ENCODE measurements at places on chromosomes 7 and 10.
A peak's percentile ranks its signal among the peaks of the same experiment; 100 is the strongest.

GRCh38 chr10:116719804-116720203 is 22.6 kb downstream of the HSPA12A start:
- DNase-seq, result no peak

DNA sequence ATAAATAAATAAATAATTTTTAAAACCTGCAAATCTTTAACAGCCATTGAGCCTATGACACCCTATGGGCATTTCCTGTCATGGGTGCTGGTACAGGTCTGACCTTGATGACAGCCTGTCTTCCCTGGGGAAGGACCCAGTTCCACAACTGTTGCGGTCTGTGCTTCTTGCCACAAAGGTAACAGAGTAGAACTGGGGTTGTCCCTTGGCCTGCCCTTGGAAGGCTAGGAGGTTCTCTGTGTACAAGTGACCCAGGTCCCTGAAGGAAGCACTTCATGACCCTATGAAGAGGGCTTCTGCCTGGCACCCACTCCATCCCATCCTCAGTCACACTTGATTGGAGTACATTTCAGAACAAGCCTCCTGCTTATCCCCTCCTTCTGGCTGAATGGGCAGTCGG is 66.9 kb downstream of the OGDH start:
- no peak for DNase-seq

GRCh38 chr10:21661087-21661486 is 127.1 kb downstream of the MLLT10 start:
- DNase-seq, result no peak

- DNase-seq, result no peak
These were observed 365.3 kb downstream of the PARD3 start for GRCh38 chr10:34449836-34450235.

GRCh38 chr7:47697543-47697942 is 115.6 kb upstream of the TNS3 start:
- DNase-seq, result no peak

- DNase-seq, result no peak
These were observed 120.8 kb upstream of the RET start for GRCh38 chr10:42956045-42956444.

GRCh38 chr7:66211429-66211828 is 6.3 kb downstream of the TPST1 start:
- DNase-seq, result no peak

GRCh38 chr7:142896741-142897379 is 11.3 kb upstream of the TRPV6 start:
- DNase-seq, result no peak

- DNase-seq, result no peak
These were observed 3.6 kb downstream of the BAZ1B start for GRCh38 chr7:73518470-73518869.

GRCh38 chr10:17883621-17884020 is 68.1 kb upstream of the SLC39A12 start:
- DNase-seq, result no peak

GRCh38 chr7:5780801-5781496 is 514 bp downstream of the RNF216 start:
- DNase-seq, result peak; percentile 82

- DNase-seq, result no peak
These were observed 781.6 kb upstream of the PHF14 start for GRCh38 chr7:10192074-10192473.

- peak; percentile 85 for DNase-seq
These were observed 58.1 kb downstream of the FHIP2A start for GRCh38 chr10:114879541-114880158.

- no peak for DNase-seq
These were observed 17.9 kb downstream of the TES start for GRCh38 chr7:116228241-116228640.

- DNase-seq, result no peak
These were observed 62.8 kb upstream of the NPS start for GRCh38 chr10:127486355-127486754.

DNA sequence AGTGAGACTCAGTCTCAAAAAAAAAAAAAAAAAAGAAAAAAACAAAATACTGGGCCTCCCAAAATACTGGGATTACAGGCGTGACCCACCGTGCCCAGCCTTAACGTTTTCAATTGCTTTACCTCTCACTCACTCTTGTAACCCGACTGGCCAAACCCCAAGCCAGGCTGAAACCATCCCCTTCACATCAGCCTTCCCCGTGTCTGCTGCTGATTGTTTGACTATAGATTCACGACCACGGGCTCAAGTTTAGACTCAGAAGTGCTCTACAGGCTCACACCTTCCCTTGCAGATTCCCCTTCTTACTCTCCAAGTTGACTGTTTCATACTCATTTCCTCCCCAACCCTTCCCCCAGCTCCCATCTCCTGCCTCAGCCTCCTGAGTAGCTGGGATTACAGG is 22.3 kb downstream of the TYW1 start:
- DNase-seq, result no peak

DNA sequence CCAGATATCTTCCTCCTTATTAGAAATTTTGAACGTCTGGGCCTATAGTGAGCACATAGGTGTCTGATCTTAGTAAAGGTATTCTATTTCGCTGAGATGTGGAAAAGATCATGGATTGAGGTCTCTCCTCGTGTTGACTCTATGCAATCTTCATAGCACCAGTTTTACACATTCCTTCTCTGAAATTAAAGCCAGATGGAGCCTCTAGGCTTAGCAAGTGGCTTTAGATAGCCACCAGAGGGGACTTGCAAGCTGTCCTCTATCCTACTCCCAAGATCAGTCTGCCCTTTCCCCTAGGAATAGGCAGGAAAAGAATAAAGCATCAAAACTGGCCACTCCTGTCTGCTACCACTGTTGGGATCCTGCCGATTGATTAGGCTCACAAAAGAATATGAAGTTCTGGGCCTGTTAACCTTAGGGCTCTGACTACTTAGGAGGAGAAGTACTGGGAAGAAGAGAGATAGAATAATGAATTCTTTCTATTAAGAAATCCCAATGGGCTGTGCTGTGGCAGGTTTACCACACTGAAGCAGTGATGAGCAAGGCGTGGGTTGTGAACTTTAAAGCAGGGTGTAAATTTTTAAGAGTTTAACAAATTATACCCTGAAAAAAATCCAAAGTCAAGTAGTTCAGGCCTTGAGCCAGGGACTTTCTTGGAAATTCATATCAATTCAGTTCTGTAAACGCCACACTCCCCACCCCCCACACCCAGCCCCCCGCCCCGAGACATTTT is 2.2 kb upstream of the STRIP2 start:
- DNase-seq, result no peak

- DNase-seq, result peak; percentile 100
These were observed at the start of gene ATP6V1F for GRCh38 chr7:128862571-128863432. TSS of gene ATP6V1F (plus strand) at chr7:128862856. CDS start at chr7:128862905, 49 bp downstream.

- DNase-seq, result no peak
These were observed 46.1 kb upstream of the GRB10 start for GRCh38 chr7:50828801-50829200.

GRCh38 chr7:120421151-120421651 is 148.2 kb downstream of the KCND2 start:
- no peak for DNase-seq

GRCh38 chr10:84783386-84783785 is 455.0 kb downstream of the CCSER2 start:
- DNase-seq, result no peak

DNA sequence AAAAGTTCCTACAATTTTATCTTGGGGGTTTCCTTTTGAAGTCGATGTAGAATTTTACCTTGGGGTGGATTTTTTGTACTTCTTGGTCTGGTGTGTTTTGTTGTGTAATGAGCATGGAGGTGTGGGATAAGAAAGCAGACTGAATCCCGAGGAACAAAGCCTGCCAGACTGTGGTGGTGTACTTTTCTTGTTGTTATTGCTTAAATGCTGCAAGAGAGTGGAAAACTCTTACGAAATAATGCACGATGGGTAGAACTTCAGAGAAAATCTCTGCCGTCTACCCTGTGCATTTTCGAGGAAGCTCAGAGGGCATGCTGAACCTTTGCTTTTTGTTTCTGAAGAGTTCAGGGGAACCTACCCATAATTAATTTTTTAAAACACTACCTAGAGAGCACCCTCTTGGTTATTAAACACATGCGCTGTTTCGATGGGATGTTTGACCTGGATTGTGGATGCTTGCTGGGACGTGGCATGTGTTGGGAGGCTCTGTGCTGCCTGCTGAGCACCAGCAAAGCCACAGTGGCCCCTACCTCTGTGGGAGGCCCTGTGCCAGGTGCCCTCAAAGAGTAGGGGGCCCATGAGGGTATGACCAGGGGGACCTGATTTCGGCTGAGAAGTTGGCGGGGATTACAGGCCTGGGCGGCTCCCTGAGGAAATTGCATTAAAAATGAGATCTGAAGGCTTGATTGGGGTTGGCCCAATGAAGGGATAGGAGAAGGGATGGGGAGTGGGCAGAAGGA is 94.1 kb downstream of the TCF7L2 start:
- DNase-seq, result no peak

DNA sequence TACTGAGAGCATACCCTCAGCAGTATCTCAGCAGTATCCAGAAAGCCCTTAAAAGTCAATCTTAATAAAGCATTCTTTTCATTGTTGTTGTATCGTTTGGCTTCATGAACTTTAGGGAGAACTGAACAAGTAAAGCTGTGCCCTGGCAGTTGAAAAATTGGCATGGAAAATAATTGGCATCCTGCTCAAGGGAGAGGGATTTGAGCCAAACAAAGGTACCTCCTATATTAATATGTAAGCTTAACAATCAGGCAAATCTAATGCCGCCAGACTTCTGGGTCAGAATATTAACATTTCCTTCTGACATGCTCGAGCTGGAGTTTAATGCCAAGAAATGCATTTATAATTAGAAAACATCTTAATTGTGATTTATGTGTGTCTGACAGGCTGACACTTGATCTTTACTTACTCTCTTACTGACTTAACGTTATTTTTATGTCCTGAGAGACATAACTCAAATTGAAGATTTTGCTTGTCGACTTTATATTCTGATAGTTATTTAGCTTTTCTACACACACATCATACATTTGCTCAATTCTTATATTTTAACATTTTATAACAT is 42.1 kb upstream of the PCDH15 start:
- DNase-seq, result no peak

DNA sequence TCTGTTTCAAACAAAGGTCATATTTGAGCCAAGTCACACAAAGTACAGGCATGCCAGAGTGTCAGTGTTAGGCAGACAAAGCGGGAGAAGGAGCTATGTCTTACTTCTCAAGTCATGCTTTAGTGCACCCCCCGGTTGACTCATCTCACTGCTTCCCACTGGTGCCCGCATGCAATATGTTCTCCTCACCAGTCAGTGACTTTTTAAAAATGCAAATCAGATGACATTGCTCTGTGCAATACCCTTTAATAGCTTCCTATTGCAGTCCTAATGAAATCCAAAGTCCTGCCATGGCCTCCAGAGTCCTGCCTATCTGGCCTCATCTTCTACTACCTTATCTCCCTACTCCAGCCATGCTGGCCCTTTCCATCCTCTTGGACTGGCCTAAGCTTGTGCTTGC is 429.1 kb downstream of the ACTR3B start:
- DNase-seq, result no peak

GRCh38 chr7:153382641-153383101 is 623.1 kb downstream of the ACTR3B start:
- DNase-seq, result no peak

GRCh38 chr7:30284298-30285066 is at the start of gene ZNRF2:
TSS of gene ZNRF2 (plus strand) at chr7:30284597. CDS start at chr7:30285358, 761 bp downstream.
- DNase-seq, result peak; percentile 100

GRCh38 chr10:31771331-31771831 is 157.2 kb downstream of the ARHGAP12 start:
- DNase-seq, result no peak

DNA sequence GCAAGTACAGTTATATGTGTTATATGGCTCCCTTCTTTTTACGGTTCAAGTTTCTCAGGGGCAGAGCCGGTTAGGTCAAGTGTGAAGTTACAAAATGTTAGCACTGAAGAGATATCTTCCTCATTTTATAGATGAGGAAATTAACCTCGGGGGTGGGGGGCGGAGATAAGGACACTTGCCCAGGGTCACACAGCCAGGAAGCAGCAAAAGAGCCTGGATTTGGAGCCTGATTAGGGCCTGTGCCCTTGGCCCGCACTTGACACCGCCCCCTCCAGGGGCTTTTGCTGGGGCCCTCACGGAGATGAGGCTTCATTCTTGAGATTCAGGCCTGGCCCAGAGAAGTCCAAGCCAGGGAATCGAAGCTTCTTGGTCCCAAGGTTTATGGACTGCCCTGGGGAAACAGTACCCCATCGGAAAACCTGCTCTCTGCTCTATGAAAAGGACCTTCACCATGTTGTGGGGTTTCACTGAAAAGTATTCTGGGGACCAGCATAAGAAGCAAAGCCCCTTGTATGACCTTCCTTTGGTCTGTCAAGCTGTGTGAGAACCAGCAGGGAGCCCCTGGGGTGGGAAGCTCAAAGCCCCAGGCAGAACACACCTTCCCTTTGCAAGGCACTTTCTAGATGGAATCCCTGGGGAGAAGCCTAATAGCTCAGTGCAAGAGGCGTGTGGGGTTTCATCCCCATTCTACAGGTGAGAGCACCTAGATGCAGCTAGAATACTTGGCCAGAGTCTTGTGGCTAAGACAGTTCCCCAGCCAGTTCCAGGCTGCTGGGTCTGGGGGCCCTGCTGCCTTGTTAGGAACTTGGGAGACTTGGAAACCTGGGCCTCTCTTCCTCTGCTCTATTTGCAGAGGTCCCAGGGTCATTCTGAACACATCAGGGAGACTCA is 21.9 kb downstream of the UNC5B start:
- DNase-seq, result no peak
